ENCODE measurements at places on chromosomes 5 and 9.

GRCh38 chr5:177498013-177498787, 796 bp upstream of the PDLIM7 start:
- no peak for DNase-seq

DNA sequence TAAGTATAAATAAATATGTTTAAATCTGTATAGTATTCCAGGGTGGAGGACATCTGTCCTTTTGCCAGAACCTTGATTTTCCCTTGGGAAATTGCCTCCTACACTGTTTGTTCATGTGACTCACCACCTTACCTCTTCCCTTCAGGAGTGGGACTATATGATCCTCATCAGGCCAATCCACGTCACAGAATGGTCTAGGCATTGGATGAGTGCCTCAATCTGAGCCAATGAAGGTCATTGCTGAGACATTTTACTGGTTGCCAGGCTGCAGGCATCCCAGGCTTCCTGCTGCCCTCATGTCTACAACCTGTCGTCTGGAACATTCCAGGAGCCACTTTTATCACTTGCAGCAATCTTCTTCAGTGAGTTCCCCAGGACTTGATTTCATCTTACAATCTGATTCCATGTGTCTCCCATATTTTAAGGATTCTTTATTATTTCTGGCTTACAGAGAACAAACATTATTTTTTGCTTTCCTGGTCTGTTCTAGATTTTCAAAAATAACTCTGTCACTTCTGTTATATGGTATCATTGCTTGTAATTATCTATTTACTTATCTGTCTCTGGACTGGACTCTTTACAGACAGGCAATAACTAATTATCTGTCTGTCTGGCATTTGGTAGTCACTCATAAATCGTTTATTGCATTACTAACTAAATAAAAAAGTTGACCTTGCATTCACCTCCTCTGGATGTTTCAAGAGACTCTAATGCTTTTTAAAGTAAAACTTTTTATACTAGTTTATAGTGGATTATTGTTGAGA, 107.3 kb upstream of the APC start:
- DNase-seq = no peak

DNA sequence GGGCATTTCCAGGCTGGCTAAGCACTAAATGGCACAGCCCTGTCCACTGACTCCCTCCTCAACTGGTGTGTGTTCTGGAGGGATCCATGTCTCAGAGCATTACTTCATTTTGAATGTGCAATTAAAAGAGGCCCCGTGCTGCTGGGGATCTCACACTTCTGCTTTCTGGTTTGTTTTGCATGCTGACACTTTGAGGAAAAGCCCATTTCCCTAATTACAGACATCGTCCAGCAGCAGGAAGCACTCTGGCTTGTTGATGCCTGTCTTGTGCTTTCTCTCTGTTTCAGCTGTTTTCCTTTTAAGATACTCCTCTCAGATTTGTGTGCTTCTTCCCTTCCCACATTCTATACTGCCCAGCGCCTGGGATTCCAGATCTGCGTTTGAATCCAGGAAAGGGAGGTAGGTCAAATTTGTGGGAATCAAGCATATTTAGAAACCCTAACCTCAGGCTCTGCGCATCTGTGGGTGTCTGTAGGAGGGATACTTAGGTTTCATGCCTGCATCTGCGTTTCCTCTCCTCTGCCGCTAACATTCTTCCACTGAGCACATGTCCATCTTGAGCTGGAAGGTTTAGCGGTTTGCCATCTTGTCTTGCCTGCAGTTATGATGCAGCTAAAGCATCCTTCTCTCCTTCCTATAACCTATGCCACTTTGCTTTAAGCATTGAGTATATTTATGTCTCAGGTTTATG, 25.7 kb downstream of the SYK start:
- no peak for DNase-seq

GRCh38 chr5:149399775-149400174, 20.7 kb upstream of the IL17B start:
- no peak for DNase-seq

- DNase-seq = no peak
Observed at GRCh38 chr5:1789834-1790471, 9.7 kb downstream of the MRPL36 start.

DNA sequence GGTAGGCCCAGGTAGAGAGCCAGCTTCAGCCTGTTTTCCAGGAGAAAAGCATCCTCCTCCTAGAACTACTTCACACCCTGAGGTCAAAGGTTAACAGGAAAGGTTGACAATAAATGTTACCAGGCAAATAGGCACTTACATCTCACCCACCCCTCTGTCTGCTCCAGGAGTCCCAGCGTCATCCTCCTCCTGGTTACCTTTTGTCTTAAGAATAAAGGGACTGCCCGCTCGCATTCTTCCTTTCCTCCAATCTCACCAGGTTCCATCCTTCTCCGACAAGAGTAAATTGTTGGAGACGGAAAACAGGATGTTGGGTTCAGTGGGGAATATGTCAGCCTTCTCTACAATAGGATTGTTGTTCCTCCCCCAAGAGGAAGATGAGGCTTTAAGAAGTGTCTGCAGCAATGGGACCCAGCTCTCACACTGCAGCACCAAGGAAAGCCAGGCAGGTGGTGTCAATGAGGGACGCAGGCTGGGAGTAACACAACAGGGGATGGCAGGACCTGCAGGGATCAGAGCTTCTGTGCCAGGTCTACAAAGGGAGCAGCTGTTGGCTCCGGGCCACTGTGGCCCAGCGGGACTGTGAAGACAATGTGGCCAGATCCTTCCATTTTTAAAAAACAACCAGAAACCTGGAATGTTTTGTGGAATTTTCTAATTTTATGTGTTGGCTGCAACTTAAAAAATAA, 29.0 kb downstream of the FAT2 start:
- no peak for DNase-seq

GRCh38 chr5:98282521-98282920, 490.9 kb upstream of the RGMB start:
- no peak for DNase-seq

DNA sequence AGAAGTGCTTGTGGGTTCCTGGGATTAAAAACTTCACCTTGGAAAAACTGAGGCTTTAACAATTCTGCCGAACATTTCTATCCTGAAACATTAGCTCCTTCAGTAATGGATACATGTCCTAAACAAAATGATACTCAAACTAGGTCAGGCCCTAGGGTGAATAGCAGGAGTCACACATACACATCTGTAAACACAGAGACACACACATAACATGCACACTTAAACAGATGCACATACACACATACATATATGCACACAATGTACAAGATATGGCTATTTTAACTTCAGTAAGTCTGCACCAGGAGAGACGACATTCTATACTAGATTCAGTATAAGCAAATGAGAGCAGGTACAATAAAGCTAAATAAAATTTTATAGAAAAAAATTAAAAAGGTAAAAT, 124.4 kb downstream of the DCP2 start:
- no peak for DNase-seq

Measured in stimulated activated CD8-positive, alpha-beta memory T cell treated with anti-CD3 and anti-CD28 coated beads, Interleukin-15, amount 100 ng/mL, for 24 hours (primary cell).